HuH-7 (cell line): ENCODE measurements at places on chromosomes 1 and 21.

DNA sequence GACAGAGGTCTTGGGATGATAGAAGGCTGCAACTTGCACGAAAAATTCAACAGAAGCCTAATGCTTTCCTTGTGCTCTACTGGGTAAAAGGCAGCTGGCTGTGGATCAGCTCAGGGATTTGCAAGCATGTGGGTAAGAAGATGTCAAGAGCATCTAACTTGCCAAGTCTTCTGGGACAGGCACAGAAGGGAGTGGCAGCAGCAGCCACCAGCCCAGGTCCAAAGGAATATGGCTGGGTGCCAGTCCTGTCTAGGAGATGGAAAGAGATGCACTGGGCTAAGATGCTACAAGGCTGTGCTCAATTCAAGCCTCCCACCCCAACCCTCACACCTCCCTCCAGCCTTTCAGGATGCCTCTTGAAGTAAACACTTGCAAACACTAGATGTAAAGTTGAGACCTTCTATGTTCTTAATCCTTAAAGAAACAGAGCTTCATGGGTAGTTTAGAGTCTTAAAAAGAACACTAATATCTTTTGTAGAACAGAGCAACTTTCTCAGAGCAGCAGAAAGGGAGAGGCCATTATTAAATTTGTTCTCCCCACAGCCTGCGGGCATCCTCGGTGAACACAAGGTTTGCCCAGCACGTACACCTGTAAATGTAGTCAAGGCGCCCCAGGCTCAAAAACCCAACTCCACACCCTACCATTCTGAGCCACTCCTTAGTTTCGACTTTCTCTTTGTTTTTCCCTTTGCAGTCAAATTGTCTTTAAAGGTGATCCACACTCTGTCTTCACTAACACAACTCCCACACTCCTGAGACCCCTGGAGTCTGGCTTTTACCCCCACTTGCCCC, 64.6 kb upstream of the BCAR3 start:
- no peak for DNase-seq

DNA sequence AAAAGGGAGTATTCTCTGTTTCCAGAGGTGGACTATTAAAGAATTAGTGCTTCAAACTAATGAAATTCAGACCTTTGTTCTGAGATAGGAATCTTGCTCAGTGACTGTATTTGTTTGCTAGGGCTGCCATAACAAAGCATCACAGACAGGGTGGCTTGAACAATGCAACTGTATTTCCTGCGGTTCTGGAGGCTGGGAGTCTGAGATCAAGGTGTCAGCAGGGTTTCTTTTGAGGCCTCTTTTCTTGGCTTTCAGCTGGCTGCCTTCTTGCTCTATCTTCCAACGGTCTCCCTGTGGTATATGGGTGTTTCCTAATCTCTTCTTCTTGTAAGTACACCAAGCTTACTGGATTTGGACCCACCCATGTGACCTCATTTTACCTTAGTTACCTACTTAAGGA, 264.6 kb upstream of the PROX1 start:
- no peak for DNase-seq

GRCh38 chr1:67836769-67837168, 3.5 kb upstream of the GNG12 start:
- DNase-seq, result no peak

DNA sequence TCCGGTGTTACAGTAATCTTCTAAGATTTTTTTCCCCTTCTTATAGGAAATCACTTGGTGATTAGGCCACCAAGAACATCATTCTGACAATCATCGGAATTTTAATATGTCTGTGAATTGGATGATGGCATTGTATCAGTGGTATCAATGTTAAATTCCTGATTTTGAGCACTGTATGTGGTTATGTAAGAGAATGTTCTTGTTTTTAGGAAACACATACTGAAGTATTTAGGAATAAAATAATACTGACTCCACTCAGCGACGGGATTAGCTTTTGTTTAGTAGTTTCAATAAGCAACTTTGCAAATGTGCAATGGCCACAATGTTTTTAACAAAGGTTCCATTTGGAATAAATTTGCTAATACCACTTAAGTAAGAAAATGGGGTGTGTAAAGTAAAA, 30.6 kb downstream of the COL6A1 start:
- DNase-seq, result no peak
